Ascending aorta (tissue), 2 donors: ENCODE measurements at places on chromosomes 3 and 15. TPM values are rescaled to one million over a fixed set of nuclear protein-coding genes. Genes with fewer than 3 reads are reported as not detected.

The FETUB gene
- total RNA-seq: not detected

The C15orf39 gene
- total RNA-seq: 30.8 TPM

The RBP2 gene
- not detected for total RNA-seq

GRCh38 chr15:70098153-70098460, 390 bp upstream of the TLE3 start:
- peak overlapping the region; percentile 89 for H3K4me3 ChIP-seq
- H3K4me1 ChIP-seq: peaks cover 5% of the 10 kb centered on the region
- no peaks in the 10 kb centered on the region for H3K36me3 ChIP-seq
- no peak for DNase-seq
- peak overlapping the region; percentile 92 for H3K27ac ChIP-seq

- H3K27me3 ChIP-seq: no peaks in the 10 kb centered on the region
- no peak for DNase-seq
- H3K4me3 ChIP-seq: no peak overlapping the region
- no peaks in the 10 kb centered on the region for H3K4me1 ChIP-seq
- H3K36me3 ChIP-seq: no peaks in the 10 kb centered on the region
- H3K27ac ChIP-seq: no peak overlapping the region
Measured at GRCh38 chr3:157294953-157295352, 135.0 kb upstream of the CCNL1 start.

- no peaks in the 10 kb centered on the region for H3K36me3 ChIP-seq
- H3K4me3 ChIP-seq: no peak overlapping the region
- H3K27ac ChIP-seq: no peak overlapping the region
- H3K27me3 ChIP-seq: no peaks in the 10 kb centered on the region
- no peaks in the 10 kb centered on the region for H3K4me1 ChIP-seq
Measured at GRCh38 chr3:103440539-103441203, 1005.9 kb downstream of the ZPLD1 start.

DNA sequence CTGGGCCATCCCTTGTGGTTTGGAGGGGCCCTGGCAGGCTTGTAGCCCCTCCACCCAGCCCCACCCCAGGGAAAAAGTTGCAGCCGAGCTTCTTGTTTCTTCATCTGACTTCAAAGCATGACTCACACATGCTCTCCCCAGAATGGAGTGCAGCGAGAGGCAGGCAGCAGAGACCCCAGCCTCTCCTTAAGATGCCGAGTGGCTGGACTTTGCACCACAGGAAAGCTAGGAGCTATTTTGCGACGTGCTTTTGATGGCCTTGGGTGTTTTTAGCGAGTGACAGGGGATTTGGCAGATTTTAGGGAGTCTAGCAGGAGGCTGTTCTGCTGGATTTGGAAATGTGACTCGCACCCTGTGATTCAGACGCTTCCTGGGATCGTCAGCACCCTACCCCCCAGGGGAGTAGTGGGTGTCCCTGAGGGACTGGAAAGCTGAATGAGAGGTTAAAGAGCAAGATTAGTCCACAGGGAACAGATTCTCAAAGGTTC, 14.2 kb downstream of the BAHD1 start:
- H3K4me3 ChIP-seq: no peak overlapping the region
- no peak for DNase-seq
- no peaks in the 10 kb centered on the region for H3K27me3 ChIP-seq
- H3K27ac ChIP-seq: no peak overlapping the region
